ENCODE measurements at places on chromosomes 4 and X.

DNA sequence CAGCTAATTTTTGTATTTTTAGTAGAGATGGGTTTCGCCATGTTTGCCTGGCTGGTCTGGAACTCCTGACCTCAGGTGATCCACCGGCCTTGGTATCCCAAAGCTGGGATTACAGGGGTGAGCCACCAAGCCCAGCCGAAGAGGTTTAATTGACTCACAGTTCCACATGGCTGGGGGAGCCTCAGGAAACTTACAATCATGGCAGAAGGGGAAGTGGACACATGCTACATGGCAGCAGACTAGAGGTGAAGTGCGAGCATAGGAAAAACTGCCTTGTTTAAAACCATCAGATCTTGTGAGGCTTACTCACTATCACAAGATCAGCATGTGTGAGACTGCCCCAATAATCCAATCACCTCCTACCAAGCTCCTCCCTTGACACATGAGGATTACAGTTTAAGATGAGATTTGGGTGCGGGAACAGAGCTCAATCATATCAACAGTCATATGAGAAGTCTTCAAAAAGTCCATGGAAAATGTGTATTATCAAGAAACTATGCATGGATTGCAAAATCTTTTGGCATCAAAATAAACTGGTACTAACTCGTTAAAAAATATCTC lies 25.8 kb upstream of the RPL39 start:
- no peak for DNase-seq

GRCh38 chrX:143854006-143854405 lies 29.9 kb upstream of the UBE2NL start:
- DNase-seq: no peak

GRCh38 chr4:183164963-183165362 lies 65.9 kb downstream of the WWC2 start:
- DNase-seq: no peak

- no peak for DNase-seq
Measured at GRCh38 chr4:122882857-122883735, 39.3 kb downstream of the NUDT6 start.

DNA sequence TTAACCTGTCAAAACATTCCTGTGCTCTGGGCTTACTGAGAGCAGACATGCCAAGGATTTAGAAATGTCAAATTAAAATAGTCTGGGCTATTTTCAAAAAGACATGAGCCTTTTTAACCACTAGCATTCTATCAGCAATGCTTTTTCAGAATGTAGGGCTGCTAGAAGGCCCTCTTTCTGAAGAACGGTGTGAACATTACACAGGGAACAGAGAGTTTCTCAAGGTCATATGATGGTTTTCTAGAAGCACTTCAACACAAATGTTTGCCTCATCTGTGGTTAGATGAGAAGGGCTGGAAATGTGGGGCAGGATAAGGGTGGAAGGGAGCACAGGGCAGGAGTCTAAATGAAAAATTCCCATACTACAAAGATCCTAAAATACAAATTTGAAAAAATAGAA lies 39.3 kb downstream of the GRIA3 start:
- no peak for DNase-seq

- no peak for DNase-seq
Measured at GRCh38 chr4:147289181-147289580, 191.7 kb upstream of the EDNRA start.

DNA sequence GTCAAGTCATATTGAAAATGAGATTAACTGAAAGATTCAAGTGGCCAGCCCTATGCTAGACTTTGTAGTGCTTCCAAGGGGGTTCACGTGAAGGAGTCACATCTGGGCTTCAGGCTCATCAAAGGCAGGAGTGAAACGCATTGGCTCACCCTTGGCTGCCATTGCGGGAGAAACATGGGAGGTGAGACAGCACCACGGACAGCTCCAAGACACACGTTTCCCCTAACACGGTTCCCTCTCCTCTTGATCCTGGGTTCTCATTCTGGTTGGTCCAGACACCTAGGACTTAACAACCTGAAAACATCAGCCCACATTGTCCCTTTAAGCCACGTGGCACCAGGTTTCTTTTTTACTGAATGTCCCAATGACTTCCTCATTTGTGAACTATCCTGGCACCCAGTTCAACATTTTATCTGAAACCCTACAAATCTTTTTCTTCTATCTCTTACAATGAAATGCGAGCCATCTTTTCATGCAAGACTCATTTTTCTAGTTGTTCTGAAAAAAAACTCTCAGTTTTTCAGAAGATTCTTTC lies 279.0 kb upstream of the VCX3A start:
- DNase-seq: no peak

GRCh38 chr4:156635051-156635450 lies 336.5 kb downstream of the PDGFC start:
- no peak for DNase-seq

DNA sequence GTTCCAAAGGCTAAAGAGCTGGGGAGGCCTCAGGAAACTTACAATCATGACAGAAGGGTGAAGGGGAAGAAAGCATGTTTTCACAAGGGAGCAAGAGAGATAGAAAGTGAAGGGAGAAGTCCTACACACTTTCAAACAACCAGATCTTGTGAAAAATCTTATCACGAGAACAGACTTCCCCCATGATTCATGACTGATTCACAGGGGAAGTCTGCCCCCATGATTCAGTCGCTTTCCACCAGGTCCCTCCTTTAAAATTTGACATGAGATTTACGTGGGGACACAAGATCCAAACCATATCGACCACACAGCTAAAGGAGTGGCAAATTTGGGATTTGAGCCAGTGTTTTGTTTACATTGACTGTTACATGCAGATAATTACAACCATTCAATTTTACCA lies 971.1 kb upstream of the HS3ST1 start:
- DNase-seq: no peak

DNA sequence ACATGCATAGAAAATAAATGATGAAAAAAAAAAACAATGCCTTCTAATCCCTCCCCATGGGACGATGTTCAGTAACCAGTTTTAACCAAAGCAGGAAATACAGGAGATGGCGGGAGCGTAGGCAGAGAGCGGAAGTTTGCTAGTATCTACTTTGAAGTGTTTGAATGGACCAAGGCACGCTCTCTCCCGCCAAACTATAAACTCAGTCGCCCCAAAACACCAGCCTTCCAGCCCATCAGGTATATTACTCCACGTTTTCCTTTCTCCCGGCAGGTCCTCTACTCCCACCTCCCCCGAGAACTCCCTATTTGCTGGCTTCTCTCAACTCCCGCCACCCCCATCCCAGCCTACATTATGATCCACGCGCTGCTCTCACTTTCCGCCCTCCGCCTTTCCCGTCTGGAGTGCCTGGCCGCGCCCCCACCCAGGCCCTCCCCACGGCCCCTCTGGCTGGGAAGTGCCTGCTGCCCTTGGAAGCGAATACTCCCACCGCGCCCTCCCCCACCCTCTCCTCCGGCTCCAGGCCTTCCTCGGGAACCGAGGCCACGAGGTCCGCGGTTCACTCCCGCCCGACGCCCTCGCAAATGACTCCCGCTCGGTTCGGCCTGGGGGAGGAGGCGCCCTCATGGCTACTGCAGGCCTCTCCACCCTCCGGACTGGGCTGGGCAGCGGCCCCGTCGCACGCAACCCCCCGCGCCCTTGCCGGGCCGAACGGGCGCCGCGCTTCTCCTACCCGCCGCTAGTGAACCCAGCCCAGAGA lies 723 bp downstream of the DHX15 start:
- peak; percentile 40 for DNase-seq

All from bone marrow (tissue), 2 donors.